Renal cortical epithelial cell (primary cell): ENCODE measurements at places on chromosomes 4 and X. TPM values are rescaled to one million over a fixed set of nuclear protein-coding genes. Genes with fewer than 3 reads are reported as not detected.

- DNase-seq = peak; percentile 53
Measured at GRCh38 chr4:16838226-16838875, 60.1 kb downstream of the LDB2 start.

- DNase-seq = no peak
Measured at GRCh38 chrX:132848296-132848970, 110.0 kb downstream of the HS6ST2 start.

Gene TRMT2B
- total RNA-seq = 15.1 and 17.8 TPM in 2 replicates

Gene HSD17B13
- 0.05 TPM in 1 of 2 replicates, not detected in the other for total RNA-seq

Gene TRIM60
- total RNA-seq = not detected in 2 replicates

DNA sequence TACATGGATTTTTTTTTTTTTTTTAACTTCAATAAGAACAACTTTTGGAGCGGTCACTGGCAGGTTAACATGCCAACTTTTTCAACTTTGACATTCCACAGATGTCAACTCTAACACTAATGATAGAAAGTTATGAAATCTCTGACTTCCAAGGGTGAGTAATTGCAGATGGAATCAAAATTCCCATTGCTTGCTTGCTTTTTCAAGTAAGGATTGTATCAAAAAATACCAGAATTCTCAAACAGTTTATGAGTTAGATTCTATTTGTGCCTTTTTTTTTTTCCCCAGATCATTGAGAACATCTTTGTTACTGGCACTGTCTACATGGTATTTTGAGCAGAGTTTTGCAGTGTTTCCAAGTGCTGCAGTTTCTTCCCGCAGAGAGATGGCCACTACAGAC, 50.3 kb upstream of the OTUD4 start:
- peak; percentile 12 for DNase-seq

DNA sequence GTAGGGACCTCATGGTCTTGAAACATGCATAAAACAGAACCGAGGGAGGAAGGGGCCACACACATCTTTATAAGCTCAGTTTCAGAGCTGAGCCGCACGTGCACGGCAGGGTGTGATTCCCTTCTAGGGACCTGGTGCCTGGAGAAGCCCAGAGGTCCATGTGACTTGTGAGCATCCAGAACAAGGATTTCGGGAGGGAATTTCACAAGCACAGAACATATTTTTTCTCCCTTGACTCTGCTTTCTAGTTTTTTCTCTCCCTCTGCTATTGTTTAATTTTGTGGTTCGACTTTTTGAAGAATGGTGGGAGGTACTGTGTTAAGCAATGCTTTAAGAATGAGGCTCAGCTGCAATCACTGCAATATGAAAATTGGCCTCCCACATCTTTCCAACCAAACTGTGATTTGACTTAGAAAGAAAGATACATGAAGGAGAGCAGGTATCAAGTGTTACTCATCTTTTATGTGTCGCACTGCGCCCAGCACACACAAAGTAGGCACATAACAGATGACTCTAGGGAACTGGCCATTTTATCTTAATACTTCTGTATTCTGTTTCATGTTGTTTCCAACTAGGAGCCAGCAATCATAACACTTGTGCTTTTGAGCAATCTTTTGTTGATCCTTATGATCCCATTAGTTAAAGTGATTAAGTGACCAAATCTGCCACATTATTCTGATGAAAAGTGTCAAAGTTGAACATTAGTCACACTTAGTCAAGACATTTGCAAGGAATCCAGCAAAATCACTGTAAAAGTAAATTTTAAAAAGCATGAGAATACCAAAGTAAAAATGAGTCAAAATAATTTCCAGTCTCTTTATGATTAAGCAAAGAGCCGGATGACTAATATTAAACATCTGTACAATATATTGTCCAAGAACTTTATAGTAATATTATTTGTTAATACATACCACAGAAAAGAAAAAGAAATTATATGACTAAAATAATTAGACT, 86.4 kb downstream of the SHISA3 start:
- no peak for DNase-seq

DNA sequence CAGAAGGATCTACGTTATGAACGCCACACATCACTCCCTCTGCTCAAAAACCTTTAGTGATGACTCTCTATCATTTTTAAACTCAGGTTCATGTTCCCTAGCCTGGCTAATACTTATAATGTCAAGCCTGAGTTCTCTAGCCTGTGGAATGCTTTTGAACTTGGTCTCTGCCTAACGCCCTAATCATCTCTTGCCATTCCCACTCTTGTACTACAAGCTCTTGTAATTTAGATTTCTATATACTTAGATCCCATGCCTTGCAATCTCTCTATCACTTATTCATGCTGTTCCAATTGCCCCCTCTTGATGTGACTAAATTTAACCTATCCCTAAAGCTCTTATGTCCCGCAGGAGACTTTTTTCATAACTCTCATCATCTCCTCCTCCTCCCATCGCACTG, 40.3 kb downstream of the SLC4A4 start:
- no peak for DNase-seq

DNA sequence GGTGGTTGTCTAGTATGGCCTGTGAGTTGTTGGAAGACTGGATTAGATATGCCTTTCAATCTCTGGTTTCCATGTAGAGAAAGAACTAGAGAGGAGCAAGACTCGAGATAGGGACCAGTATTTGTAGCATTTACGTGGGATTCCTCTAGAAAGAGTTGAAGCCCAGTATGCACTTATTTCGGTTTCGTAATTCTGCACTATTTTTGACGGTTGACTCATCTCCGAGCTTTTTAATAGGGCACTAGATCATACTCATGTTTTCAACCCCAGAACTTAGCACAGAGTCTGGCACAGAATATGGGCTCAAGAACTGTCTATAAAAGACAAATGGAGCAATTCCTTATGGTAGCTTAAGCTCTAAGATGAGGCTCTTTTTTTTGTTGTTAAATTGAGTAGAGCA, 15.7 kb downstream of the HELT start:
- DNase-seq = no peak

GRCh38 chr4:185036019-185036418, 17.7 kb downstream of the HELT start:
- no peak for DNase-seq

- no peak for DNase-seq
Measured at GRCh38 chr4:128775916-128776315, 33.6 kb upstream of the JADE1 start.

DNA sequence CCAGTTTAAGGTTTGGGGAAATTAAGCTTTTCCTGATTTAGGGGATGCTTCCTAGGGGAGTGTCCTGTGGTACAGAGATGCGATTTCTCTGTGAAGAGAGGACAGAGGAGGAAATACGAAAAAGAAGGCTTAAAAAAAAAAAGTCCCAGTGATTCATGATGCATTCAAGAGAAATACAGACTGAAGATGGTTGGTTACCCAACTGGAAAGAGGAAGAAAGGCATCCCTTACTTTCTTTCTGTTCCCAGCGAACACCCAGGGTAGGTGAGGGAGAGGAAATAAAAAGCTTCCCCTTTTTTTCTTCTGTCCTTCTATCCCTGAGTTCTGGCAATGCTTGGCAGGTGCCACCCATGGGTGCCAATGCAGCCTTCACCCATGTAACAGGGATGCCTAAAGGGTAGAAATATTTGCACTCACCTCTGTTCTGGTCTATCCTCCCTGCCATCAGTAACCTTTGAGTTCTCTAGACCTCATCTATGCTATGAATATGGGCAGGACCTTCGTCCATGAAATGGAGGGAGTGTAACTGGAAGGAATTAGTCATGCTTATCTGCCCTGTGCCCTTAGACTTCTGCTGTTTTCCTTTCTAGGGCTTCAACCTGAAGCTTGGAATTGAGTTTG, 230.1 kb upstream of the GALNTL6 start:
- no peak for DNase-seq

Gene RGN
- 1.6 and 1.7 TPM in 2 replicates for total RNA-seq

DNA sequence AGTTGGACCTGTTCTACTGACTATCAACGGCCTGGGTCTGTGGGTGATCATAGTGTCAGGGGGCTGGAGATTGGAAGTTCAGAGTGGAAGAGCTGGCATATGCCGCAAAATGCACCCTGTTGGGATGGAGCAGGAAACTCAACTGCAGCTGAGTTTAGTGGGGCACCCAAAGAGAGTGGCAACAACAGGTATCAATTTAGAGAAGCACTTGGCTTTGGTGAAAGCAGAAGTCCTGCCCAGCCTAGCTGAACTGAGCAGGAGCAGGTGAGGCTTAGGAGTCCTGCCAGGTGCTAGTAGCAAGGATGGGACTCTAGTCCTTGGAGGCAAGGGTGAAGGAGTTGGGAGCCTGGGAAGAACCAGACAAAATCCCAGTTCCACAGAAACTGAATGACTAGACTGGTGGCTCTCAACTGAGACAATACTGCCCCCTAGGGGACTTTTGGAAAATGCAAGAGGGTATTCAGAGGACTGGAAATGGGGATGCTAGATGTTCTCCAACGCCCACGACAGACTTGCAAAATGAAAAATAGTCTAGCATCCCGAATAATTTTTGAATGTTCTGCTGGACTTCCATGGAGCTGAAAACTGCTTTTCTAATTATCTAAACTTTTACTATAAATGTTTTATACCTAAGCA, 49.4 kb downstream of the RTL9 start:
- no peak for DNase-seq

Gene MAOB
- total RNA-seq = 0.52 and 21.6 TPM in 2 replicates

- DNase-seq = no peak
Measured at GRCh38 chr4:157076578-157076947, 613 bp downstream of the GLRB start.

Gene FABP2
- total RNA-seq = under 0.01 TPM in 1 of 2 replicates, not detected in the other

GRCh38 chrX:74318672-74319071, 14.7 kb downstream of the ZCCHC13 start:
- no peak for DNase-seq

DNA sequence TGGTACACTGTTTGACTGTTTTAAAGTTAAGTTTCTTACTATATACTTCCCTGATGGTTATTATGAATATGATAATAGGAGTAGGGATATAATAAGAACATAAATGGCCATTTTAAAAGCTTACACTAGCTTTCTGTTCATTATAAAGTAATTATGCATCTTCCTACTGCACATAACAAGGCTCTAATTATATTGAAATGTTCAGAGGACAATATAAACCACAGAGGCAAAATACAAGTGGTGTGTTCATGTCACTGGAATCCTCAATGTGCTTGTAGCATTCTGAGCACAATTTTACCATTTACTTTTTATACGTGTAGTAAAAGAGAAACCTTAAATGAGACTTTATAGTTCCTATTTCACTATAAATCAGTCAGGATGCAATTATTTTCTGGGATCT, 268.3 kb downstream of the TMA16 start:
- DNase-seq = no peak

Gene GAGE13
- total RNA-seq = not detected in 2 replicates

Gene TCEAL1
- 19.6 and 28.8 TPM in 2 replicates for total RNA-seq

DNA sequence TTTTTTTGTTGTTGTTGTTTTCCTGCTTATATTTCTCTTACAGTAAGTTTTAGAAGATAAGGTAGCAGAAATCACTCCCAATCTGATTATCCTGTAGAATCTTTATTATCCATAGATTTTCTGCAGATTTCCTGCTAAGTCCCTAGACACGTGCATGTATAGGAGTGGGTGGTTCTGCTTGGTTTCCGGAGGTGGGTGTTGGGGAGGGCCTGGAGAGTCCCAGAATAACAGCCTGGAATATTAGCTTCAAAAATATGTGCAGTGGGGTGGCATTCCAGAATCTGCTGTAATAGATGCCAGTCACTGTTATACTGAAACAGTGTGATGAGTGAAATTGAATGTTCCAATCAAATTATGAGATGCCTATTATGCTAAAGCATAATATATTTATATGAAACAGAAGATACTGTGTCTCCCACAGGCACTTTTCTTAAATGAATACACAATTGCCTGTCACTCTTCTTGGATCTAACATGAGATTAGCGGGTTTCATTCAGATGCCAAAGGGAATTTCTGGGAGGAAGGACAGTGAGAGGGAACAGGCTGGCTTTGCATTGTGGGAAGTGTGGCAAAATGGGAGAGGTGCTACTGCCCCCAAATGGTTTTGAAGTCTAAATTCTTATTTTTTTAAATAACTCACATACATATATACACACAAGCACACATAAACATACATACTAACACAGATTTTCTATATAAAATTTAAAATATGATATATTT, 37.6 kb downstream of the C4orf50 start:
- no peak for DNase-seq

Gene FREM3
- total RNA-seq = not detected in 2 replicates

Gene UCP1
- not detected in 2 replicates for total RNA-seq

Gene USP26
- total RNA-seq = not detected in 2 replicates

DNA sequence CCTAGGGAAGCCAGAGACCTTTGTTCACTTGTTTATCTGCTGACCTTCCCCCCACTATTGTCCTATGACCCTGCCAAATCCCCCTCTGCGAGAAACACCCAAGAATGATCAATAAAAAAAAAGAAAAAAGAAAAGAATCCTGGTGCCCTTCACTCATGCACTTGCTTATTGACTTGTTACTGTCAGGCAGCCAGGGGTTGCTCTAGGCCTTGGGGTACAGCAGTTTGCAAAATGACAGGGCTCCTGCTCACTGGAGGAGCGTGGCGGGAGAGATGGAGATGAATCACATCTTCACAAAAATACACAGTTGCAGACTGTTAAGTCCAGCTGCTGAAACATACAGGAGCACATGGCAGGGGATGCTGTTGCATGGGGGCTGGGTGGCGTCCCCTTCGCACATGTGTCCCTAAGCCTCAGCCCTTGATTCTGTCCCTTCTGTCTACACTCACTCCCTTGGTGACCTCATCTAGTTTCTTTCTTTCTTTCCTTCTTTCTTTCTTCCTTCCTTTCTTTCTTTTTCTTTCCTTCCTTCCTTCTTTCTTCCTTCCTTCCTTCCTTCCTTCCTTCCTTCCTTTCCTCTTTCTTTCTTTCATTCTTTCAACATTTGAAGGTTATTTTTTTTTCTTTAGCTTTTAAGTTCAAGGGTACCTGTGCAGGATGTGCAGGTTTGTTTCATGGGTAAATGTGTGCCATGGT, 16.9 kb upstream of the TMEM271 start:
- DNase-seq = no peak

DNA sequence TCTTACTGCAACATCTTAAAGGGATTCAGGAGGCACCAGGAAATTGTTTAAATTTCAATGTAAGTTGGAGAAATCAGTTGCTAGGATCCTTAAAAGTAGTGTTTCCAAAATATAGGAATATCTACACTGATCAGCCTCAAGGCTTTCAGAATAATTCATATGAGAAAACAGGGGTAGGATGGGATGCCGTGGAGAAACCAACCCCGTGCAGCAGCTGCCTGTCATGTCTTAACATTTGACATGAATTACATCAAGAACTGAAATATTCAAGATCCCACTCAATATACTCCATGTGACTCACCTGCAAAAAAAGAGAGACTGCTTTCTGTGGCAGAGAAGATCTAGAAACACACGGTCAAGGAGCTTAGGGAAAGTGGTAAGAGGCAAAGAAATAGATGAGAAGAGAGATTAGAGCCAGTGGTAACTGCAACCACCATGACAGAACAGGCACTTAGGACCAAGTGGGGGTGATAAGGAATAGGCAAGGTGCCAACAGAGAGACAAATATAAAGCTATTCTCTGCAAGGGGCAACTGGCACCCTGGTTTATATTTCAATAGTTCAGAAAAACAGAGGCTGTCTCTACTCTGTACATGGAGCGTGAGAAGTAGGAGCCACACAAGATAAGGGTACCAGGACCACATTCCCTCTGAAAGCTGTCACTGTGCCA, 64.0 kb downstream of the SLC39A8 start:
- DNase-seq = no peak

Gene FAM114A1
- total RNA-seq = 147 and 192 TPM in 2 replicates

Gene TRIM61
- total RNA-seq = 0.52 and 0.65 TPM in 2 replicates

GRCh38 chr4:22462688-22463087, 53.2 kb downstream of the ADGRA3 start:
- no peak for DNase-seq
